NCI-H345 (cell line): ENCODE measurements at places on chromosomes 6 and 20.

DNA sequence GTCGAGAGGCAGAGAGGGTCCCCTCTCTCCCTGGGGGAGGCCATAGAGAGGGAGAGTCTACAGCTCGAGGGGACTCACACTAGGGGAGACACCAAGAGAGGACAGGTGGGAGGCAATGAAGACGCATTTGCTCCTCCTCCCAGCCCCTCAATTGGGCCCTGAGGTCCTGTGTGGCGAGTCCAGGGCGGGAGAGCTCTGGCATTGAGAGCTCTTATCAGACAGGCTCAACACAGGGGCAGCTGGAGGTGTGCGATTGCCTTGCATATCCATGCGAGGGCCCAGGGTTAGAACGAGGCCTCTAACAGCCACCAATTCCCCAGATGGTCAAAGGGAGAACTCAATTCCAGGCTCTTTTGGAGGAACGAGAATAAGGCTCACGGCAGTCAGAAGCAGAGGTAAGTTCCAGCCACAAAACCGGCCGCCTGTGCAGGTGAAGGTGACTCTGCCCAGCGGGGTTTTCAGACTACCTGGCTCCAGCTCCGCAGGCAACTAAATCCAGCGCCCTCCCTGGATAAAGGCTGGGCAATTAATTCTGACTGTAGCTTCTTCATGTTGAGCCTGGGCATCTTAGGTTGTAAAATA lies 94.0 kb upstream of the MPC1 start:
- no peak for DNase-seq

DNA sequence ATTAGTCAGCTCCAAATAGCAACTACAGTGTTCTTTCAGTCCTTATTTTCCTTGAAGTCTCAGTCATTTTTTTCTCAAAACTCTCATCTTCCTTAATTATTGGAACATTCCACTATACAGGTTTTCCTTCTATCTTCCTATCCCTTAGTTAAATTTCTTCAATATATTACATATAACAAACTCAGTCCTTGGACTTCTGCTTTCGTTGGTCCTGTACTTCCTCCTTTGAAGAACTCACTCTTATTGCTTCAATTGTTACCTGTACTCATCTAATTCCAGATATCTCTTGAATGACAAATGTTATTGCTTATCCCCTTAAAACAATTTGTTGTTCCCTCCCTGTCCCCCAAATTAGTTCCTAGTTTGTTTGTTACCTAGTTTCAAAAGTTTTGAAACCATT lies 67.7 kb upstream of the NOTCH4 start:
- no peak for DNase-seq

DNA sequence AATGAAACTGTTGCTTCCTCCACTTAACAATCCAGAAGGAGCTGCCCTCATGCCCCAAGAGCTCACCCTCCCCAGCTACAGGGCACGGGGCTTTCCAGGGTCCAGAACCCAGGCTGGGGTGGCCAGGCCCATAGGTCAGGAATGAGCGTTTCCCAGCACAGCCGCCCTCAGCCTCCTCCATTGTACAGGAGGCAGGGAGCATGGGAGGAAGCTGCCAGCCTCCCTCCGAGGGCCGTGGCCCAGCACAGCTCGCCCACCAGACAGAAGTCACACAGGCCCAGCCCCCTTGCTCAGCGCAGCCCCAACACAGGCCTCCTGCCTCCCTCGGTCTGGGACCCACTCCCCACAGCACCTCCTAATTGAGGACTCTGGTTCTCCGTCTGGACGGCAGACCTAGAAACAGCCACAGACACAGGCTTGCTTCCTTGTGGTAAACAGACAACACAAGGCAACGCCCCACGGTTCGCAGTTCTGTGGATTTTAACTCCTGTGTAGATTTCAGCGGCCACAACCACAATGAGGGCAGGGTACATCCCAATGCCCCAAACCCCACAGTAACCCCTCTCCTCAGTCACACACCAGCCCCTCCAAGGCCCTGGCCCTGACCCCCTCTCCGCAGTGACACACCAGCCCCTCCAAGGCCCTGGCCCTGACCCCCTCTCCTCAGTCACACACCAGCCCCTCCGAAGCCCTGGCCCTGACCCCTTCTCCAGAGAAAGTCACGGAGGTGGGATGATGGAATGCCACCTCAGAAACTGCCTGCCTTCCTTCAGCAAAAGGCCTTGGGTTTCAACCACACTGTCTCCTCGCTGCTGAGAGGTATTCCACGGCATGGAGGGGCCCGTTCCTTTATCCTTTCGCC lies 173.5 kb downstream of the DLL1 start:
- DNase-seq = no peak

DNA sequence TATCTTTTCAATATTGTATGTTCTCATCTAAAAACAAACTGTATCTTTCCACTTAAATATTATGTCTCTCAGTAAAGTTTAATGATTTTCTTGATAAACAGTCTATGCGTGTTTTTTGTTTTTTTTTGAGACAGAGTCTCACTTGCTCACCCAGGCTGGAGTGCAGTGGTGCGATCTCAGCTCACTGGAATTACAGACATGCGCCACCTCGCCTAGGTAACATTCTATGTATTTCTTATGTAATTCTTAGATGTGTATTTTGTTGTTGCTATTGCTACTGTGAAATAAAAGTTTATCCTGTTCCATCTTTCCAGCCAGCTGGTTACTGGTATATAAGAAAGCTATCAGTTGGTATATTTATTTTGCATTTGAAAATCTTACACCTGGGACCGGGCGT lies 29.4 kb downstream of the ABHD12 start:
- no peak for DNase-seq

DNA sequence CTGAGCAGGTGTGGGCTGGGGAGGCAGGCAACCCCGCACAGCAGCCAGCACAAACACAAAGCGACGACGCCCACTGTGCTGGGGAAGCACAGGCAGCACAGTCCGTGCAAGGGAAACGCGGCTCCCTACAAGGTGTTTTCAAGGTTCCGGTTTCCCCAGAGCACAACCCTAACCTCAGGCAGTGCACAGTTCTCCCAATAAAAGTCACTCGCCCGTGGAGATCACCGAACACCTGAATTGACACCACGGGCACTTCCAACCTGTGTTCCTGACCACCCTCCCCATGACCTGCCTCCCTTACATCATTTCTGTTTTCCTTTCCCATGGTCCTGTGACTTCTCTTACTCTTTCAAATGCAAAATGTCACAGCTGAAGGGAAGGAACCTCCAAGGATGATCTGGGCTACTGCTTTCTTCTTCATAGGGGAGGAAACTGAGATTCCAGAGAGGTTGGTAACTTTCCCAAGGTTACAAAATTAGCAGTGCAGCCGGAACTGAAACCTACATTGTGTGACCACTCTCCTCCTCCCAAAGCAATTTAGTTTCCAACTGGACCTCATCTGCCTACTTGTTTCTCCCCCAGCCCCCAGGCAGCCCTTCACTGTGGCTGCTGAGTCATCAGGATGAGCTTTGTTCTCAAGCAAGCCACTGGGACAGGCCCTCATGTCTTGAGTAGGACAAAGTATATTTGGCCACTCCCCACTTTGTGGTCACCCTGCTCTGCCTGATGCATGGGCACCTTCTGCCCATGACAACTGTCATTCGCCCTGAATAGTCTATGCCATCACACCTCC lies 125.3 kb downstream of the ATXN1 start:
- DNase-seq = no peak

- no peak for DNase-seq
Observed at GRCh38 chr6:158768436-158768835, 50.7 kb downstream of the EZR start.

DNA sequence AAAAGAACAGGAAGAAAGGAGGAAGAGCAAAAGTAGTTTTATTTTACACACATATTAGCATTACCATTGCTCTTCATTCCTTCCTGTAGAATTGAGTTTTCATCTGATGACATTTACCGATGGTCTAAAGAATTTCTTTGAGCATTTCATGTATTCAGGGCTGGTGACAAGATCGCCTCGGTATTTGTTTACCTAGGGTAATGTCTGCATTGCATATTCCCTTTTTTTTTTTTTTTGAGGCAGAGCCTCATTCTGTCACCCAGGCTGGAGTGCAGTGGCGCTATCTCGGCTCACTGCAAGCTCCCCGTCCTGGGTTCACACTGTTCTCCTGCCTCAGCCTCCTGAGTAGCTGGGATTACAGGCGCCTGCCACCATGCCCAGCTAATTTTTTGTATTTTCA lies 19.3 kb downstream of the RAB22A start:
- DNase-seq = no peak

- DNase-seq = no peak
Observed at GRCh38 chr6:36187446-36187845, 9.1 kb upstream of the BRPF3 start.

- DNase-seq = no peak
Observed at GRCh38 chr20:37071481-37071911, 24.3 kb downstream of the RBL1 start.

DNA sequence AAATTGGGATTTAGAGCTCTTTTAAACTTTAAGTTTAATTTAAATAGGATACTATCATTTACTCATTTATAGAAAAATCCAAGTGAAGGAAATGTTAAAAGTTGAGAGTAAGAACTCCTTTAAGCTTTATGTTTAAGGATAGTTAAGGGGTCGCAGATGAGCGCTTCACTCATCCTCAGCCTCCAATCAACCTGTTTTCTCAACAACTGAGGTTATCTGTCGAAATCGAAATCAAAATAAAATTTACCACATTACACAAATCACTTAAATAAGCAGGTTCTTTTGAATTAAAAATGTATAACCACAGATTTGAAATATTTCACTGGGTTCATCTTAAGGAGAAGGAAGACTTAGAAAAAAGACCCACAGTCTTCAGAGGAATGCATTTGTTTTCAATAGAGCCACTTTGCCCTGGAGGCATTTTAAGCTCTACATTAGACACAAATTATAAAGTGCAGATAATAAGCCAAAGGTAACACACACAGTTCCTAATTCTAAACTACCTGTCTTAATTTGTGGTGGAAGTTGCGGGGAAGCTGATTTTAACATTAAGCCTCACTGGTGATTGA lies 5.5 kb downstream of the PAX1 start:
- no peak for DNase-seq

DNA sequence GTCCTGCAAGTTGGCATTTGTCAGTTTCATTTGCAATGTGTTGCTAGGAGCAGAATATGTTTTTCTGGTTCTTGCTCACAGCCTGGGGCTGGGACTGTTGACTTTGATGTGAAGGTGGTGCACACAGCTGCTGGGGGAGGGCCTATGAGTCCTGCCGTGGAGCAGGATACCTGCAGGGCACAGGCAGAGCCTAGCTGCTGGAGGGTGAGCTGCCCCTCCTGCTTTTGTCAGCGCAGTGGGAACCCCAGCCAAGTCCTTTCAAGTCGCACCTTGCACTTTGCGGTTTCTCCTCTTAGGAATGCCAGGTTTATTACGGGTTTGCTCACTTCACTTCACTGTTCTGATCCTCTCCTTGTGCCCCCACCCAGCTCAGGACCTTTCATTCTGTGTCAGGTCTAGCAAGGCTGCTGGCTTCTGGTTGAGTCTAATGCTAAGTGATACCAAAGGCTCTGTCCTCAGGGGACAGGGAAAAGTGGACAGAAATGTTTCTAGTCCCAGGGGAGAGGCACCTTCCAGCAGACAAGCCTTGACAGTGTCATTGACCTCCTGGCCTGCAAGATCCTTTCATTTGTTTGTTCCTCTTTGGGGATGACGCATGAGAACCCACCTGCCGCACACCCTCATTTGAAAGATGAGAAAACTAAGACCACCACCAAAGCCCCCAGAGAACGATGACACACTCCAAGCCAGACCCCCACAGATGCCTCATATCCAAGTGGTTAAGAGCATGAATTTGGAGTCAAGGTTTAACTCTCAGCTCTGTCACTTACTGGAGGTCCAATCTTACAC lies 2.7 kb upstream of the SPO11 start:
- peak; percentile 96 for DNase-seq

DNA sequence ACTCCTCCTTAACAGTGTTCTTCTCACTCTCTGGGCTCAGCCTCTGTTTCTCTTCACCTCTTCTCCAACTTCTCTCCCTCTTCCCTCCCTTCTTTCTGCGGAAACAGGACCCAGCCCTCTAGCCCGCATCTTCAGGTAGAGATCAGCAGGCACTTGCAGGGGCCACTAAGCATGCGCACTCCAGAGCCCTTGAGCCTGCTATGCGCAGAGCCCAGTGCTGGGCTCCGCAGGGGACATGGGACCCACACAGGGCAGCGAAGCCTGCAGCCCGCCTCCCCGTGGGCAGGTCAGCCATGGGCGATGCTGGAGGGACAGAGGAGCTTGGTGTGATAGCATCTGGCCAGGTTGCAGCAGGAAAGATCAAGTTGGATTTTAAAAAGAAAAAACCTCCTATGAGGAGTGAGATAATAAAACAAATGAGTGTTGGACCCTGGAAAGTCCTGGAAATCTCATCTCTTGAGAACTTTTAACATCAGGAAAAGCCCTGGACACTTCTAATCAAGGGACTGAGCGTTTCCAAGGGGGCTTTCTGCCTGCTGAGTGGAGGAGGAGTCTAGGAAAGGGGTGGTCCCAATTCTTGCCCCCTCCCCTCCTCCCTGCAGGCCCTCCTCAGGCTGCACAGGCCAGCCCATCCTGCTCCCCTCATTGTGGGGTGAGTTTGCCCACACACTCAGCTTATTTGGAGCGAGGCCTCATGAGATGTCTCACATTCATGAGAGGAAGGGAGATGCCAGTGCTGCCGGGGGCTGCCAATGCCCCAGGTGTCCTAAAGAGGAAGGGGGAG lies 71.9 kb downstream of the MDGA1 start:
- peak; percentile 4 for DNase-seq

GRCh38 chr6:87431263-87431662 lies 23.5 kb downstream of the CFAP206 start:
- no peak for DNase-seq

DNA sequence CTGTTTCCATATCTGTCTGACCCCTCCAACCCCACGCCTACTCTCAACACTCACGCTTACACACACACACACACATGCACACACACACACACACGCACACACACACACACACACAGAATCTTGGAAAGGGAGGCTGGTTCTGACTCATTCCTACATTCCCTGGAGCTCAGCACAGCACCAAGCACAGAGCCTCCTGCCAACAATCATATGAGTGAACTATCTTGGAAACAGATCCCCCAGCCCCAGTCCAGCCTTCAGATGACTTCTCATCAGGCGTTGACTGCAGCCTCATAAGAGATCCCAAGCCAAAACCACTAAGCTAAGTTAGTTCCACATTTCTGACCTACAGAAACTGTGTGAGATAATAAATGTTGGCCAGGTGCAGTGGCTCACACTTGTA lies 14.1 kb upstream of the HCK start:
- no peak for DNase-seq

DNA sequence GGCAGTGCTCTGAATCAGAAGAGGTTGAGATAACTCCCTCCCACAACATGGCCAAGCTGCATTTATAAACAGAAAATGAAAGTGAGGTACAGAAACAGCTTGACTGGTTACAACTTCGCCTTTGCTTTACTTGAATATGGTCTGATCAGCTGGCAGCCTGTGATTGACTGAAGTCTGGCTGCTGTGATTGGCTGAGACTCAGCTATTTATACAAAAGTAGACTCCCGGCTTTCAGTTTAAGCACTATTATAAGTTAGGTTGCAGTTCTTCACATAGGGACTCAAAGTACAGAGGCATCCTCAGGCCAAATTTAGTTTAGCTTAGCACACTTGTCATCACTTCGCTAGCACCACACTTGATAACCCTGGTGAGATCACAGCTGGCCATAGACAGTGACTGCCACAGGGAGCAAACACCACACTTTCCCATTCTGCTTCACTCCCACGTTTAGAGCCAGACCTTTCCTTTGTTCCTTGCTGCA lies 362.6 kb downstream of the EPM2A start:
- no peak for DNase-seq
